ENCODE measurements at places on chromosomes 3 and 15.

DNA sequence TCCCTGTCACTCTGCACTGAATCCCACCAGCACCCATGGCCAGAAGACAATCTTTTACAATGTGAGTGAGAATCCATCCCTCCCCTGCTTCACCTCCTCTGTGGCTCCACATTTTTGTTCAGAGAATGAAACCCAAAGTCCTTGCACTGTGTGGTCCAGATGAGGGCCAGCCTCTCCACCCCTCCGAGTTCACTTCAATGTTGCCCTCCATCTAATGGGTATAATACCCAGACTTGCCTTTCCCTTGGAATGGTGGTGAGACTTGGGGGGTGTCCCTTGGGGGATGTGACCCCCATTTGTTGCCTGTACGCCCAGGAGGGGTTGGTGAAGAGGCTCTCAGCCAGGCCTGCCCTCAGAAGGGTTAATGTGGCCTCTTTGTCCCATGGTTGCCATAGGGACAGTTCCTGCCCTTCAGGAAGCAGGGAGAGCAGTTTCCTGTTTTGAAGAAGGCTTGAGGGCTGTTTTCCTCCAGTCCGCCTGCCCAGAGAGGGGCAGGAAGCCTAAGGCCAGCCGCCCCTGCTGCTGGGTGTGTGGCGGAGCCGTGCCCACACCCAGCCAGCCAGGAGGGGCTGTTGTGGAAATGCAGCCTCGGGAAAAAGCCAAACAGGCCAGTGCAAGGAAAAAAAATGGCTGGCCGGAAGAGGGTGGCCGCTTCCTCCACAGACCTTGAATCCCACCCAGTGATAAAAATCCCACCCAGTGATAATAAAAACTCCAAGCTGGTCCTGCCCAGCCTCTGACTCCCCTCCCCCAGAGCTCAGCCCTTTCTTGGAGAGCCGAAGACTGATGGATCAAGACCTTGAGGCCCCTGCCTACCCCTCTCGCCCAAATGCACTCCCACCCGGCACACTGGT is 14.6 kb upstream of the FGD5 start:
- no peak for DNase-seq

DNA sequence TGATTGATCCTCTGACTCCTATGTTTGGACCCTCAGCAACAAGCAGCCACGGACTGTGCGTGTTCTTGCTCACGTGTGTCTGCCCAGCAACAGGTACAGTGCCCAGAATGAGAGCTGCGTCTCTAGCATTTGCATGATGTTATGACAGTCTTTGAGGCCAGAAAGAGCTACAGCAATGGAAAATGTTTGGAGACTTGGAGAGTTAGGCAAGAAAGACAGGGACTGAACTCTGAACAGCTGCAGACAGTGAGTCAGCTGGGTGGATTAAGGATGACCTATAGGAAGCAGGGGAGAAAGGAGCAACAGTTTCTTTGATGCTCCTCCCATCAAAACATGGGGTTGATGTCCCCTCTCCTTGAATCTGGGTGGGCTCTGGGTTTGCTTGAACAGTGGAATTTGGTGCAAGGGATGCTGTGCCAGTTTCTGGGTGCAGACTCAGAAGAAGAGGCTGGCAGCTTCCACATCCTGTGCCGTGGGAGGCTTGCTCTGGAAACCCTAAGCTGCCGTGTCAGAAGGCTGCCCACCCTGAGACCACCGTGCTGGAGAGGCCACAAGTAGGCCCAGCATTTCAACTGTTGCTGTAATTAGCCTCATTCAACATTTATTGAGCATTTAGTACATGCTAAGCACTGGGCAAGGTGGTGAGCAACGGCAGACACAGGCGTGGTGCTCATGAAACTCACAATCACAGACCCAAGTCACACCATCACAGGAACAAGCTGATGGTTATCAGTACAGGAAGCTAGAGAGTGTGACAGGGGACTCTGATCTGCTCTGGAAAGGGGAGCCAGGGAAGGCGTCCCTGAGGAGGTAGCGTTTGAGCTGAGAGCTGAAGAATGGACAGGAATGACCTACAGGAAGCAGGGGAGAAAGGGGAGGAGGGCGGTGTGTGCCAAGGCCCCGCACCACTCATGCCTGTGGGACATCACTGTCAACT is 21.7 kb downstream of the CCR9 start:
- DNase-seq: no peak

GRCh38 chr3:71389911-71390573 is 193.5 kb downstream of the FOXP1 start:
- DNase-seq: no peak

DNA sequence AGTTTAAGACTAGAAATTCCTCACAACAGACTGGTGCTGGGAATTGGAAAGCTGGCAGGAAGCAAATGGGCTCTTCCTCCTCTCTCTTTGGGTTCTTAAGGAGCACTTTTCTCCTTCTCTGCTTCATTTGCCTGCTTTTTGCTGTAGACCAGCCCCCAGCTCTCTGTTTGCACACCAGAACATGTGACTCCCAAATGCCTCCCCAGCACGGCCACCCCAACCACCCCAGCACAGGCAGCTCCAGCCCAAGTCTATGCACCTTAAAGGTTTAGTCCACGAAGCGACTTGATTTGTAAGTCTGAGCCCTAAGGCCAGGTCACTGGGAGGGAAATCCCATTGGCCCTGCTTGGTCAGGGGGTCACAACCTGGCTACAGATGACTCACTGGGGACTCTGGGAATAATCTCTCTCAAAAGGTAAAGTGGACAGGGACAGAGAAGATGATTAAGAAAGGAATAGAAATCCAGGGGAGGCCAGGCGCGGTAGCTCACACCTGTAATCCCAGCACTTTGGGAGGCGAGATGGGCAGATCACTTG is 377.8 kb upstream of the PROK2 start:
- DNase-seq: no peak

- no peak for DNase-seq
Measured at GRCh38 chr3:162217647-162218046, 721.0 kb downstream of the OTOL1 start.

GRCh38 chr3:170494766-170495165 is 76.1 kb downstream of the CLDN11 start:
- no peak for DNase-seq

GRCh38 chr3:177904621-177905020 is 631.6 kb upstream of the KCNMB2 start:
- DNase-seq: no peak

DNA sequence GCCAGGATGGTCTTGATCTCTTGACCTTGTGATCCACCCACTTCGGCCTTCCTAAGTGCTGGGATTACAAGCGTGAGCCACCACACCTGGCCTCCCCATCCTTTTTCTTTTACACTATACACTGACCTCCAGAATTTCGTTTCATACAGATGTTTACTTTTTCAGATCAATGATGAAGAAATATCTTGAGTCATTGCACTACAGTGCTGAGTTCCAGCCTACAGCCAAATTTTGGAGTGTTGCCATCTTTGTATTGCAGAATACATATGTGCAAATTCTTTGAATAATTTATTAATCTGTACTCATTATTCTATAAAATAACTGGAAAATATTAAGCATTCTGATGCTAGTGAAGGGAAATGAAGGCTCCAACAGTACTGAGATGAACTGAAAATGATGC is 12.5 kb downstream of the ZPLD1 start:
- DNase-seq: no peak

DNA sequence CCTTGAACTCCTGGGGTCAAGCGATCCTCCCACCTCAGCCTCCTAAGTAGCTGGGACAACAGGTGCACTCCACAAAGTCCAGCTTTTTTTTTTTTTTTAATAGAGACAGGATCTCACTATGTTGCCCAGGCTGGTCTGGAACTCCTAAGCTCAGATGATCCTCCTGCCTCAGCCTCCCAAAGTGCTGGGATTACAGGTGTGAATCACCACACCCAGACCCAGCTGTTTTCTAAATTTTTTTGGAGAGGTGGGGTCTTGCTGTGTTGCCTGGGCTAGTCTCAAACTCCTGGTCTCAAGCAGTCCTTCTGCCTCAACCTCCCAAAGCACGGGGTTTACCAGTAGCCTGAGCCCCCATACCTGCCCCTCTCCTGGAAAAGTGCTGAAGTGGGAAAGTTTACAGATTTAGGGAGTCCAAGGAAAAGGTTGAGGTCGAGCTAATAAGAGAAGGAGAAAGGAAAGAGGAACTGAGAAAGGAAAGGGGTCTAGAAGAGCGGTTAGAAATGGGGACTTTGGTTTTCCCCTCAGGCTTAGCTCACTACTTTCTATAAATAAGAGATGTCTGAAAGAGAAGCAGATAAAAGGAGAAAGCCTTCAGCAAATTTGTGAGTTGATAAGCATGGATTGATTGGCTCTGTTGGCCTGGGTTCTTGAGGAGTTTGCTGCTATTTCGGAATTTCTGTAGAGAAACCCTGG is 23.6 kb downstream of the UBE2E1 start:
- no peak for DNase-seq

GRCh38 chr15:50702762-50703334 is 16.3 kb upstream of the TRPM7 start:
- DNase-seq: no peak

DNA sequence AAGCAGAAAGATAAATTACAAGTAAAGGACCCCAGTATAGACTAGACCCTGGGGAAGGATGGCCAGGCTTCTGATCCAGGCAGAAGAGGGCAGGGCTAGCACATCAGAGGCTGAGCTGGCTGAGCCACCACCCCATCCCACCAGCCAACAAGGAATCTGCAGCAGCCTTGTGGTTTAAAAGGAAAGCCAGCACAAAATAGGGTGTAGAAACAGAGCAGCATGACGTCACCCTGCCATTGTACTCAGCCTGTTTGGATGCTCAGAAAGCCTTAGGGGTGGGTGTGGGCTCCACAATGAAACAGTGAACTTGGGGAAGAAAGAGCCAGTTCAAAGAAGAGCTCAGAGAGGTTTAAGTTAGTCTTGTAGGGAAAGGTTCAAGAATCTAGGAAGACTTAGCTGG is 28.2 kb downstream of the DUOX1 start:
- peak; percentile 32 for DNase-seq

DNA sequence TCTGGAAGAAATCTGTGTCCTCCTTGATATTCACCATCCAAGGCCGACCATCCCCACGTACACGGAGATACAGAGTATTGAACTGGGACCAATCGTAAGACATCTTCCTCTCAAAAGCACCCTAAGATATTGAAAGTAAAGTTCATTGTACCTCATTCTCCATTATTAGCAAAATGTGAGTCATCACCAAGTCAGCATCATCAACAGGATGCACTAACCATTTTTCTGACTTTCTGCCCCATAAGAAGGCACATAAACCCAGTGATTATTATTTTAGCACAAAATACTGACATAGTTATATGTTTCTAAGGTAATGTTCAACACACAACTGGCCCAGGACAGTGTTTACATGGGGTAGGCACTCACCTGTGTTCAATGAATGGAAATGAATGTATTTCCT is 7.4 kb downstream of the NDUFAF1 start:
- DNase-seq: no peak
